ENCODE measurements at places on chromosomes 4 and X.
A peak's percentile ranks its signal among the peaks of the same experiment; 100 is the strongest.

- no peak for DNase-seq
These were observed 4.2 kb upstream of the ABCG2 start for GRCh38 chr4:88162626-88163025.

GRCh38 chr4:12221031-12221430 is 792.3 kb upstream of the HS3ST1 start:
- DNase-seq, result peak; percentile 9

DNA sequence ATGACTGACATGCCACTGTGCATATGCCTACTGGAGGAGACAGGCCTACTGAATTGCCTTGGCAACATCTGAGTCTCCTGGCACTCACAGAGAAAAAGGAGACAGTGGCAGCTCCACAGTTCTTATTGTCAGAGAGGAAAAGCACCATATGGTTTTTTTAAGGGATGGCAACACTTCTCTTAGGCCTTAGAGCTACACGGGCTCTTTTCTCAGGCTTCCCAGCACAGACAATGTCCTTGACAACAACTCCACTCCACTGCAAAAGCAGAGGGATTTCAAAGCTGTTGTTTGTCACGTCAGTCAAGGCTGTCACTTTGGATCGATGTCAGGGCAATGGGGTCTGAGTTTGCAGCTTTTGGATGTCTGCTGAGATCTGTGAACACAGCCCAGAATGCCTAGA is 4.7 kb upstream of the CLCN4 start:
- DNase-seq, result no peak

- DNase-seq, result no peak
These were observed 277.2 kb downstream of the EPHA5 start for GRCh38 chr4:65393078-65393477.

DNA sequence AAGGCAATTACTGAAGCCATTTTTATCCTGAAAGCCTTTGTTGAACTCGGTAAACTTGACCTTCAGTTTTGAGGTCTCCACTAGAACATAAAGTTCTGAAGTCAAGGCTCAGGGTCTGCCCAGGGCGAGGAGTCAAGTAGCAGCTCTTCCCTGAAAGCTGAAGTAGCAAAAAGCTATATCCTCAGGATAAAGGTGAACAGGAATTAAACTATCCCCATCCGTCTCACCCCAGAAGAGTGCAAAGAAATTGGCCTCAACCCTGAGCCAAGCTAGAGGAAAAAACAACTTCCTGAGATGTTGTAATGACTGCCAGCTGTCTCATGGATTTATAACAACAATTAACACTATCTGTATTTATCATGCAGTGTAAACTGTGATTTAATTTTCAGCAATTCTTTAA is 590.8 kb downstream of the SPRY1 start:
- no peak for DNase-seq

DNA sequence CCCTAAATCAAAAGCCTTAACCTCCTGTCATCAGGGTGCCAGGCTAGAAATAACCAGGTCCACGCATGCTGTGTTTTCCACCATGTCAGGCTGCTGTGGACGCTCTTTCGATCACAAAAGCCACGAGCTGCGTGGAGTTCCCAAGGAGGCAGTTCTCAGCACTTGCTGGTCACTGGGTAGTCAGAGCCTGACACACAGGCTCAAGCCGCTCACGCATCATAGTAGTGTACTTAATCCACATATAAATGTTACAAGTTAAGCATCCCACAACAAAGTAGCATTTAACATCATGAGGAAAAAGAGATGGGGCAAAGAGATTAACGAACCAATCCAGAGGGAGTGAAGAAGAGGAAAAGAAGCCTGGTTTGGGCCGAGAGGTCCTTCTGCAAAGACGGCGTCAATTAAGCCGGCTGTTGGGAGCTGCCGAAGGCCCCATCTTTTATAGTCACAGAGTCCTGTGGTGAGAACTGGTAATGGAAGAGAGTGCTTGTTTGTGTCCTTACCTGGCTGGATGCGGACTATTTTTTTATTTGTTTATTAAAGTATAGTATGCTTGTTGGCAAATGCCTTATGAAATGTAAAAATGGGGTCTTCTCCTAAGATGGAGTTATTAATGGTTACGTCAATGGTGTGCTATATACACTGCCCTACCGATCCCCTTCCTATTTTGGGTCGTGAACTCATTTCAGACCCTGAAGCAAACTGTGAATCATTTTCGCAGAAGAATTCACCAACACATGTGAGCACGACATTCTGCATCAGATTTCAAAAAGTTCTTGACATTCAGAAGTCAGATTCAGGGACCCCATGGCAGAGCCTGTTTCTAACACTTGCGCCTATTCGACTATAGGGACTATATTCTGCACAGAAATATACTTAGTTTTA is 675 bp downstream of the PRIMPOL start:
- peak; percentile 57 for DNase-seq

- no peak for DNase-seq
These were observed 1079.9 kb upstream of the SLIT2 start for GRCh38 chr4:19171832-19172231.

DNA sequence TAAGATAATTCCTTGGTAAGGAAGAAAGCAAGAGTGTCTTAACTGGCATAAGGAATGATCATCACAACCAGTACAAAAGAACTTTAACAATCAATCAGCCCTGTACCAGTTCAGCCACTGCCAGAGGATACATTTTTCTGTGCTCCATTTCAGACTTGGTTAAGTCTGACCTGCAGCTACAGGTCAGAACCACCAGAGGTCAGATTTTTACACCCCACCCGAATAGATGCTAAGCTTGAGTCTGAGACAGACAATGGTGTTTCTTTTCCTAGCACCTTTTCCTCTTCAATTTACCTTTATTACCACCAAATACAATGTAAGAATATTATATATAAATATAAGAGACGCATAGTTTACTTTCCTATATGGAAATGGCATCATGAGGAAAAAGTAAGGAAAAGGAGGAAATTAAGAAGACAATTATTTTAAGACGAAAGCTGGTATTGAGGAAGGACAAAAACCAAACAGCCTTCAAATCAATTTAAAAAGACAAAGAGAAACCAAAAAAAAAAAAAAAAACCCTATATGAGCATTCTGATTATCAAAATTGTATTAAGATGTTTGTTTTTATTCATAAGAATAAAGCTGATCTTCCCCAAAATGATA is 215.3 kb upstream of the TTC29 start:
- DNase-seq, result peak; percentile 44

DNA sequence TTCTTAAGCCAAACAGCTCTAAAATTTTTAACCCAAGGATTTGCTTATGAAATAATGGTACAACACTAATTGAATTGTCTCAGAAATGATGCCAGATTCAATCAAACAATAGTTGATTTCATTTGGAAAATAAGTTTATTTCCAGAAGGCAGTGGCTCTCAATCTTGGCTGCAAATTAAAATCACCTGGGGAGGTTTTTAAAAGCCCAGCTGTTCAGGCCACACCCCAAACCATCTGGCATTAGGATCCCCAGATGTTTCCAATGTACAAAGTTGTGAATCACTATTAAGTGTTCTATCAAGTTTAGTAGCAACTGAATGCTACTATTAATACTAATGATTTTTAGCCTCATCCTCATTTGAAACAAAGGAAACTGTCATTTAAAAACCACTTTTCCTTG is 22.2 kb downstream of the TMEM184C start:
- DNase-seq, result no peak

GRCh38 chrX:49101629-49101984 is 21.9 kb upstream of the WDR45 start:
- no peak for DNase-seq

DNA sequence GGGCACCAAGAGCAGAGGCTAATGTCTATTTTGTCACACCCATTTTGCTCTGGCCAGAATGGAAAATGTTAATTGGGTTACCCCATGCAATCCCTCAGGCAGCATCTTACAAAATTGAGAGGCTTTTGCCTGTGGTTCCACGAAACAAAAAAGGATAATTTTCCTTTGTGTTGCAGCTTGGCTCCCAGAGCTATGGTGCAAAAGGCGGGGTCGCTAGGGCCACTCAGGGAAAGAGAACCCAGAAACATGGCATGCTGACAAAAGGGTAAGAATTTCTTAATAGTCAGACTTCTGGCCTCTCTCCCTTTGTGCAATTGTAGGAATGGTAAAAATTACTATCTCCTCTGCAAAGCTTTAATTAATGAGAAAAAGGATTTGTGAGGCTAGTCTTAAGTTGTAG is 119.6 kb upstream of the BANK1 start:
- DNase-seq, result no peak

- DNase-seq, result no peak
These were observed 297.3 kb downstream of the GUCY2F start for GRCh38 chrX:109184506-109185139.

DNA sequence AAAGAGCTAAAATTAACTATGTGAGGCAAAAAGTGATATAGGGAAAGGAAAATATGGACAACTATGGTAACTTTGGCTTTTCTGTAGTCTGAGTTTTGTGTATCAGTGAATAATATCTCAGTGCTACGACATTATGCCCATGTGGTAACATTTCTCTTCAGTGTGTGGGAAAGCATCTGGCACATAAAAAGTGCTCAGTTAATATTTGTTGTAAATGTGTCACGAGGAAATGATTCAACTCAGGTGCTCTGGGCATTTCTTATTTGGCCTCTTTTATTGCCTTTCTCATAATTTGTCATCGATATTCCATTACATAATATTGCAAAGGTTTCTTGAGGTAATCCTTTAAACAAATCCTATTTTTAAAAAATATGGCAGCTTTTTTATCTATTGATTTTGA is 17.6 kb downstream of the OFD1 start:
- no peak for DNase-seq

DNA sequence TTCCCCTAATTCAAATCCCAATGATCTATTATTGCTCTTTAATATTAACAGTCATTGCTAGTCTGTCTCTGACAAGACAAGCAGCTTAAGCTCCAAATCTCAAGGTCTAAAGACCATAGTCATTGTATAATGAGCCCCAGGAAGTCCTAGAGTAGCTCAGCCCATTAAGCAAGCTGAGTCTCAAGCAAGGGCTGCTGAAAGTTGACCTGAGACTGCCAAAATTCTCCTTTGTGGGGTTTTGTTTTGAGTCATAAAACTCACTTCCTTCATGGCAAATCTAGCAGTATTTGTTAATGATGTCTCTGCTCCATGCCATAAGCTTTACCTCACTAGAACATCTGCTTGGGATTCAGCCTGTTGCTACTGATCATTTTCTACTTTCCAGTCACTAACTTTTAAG is 313.2 kb downstream of the ANTXR2 start:
- no peak for DNase-seq

DNA sequence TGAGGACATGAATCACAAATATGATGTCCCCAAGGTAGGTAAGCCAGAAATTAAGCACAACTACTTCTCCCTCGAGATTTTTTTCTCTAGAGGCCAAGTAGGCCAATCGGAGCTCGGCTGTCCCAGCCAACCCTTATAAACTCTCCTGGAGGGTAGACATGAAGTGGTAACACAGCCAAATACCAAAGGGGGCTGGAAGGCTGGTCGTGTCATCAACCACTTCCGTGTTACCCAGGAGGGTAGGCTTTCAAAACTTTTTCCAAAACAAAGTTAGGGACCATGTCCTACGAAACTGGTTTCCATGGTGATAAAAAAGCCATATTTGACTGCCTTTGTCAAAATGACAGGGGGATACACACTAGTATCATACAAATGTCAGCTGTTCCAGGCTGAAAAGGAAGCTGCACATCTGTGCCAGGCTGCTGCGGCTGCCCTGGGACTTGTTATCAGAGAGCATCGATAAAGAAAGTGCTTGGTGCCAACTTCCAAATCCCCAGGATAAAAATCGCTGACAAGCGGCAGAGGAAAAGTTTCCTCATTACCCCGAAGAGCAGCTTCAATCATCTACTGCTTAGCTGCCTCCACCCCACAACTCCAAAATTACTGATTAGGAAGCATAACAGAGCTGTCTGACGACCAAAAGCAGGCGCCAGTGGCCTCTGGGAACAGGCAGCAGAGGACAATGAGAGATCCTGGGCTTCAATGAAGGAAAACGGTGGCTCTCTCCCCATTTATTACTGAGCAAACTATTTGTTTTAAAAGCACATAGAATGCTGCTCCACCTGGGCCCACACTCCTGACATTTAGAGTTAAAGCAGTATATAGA is 20.8 kb downstream of the BCOR start:
- no peak for DNase-seq

GRCh38 chr4:143186649-143187048 is 1.9 kb downstream of the USP38 start:
- DNase-seq, result peak; percentile 12

DNA sequence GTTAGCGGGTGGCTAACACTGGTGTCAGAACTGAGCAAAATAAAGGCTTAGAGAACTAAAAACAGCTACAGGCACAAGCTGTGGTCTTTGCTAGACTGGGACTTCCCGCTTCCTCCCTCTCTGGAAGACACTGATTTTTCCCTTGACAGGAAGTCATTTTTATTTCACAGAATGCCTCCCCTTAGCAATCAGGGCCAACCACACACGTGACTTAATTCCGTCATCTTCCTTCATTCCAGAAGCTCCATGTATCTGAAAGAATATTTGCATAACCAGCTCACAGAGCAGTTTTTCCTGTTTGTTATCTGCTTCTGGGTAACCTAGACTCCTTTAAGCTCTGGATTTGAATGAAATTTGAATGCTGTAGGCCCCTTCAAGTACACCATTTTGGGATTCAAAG is 327.5 kb upstream of the FRG1 start:
- no peak for DNase-seq

DNA sequence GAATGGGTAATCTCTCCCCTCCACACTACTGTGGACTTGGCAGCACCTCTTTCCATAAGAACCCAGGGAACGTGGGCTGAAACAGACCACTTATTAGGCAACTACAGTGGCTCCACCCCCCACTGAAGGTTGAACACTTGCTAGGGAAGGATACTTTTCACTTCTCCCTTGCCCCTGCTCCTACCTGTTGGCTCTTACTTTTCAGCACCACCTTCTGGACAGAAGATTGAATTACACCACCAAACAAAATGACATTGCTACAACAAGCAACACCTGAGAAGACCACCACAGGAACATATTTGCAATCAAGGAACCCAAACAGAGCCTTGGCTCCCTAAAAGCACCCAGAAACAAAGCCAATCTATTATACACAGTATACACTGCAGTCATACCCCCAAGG is 132.1 kb upstream of the CXCL13 start:
- peak; percentile 28 for DNase-seq

GRCh38 chr4:125591290-125591689 is 276.5 kb downstream of the FAT4 start:
- no peak for DNase-seq

GRCh38 chr4:26583538-26583864 is 383 bp upstream of the TBC1D19 start:
- DNase-seq, result no peak

- no peak for DNase-seq
These were observed 110.0 kb upstream of the PPARGC1A start for GRCh38 chr4:23999714-24000469.

DNA sequence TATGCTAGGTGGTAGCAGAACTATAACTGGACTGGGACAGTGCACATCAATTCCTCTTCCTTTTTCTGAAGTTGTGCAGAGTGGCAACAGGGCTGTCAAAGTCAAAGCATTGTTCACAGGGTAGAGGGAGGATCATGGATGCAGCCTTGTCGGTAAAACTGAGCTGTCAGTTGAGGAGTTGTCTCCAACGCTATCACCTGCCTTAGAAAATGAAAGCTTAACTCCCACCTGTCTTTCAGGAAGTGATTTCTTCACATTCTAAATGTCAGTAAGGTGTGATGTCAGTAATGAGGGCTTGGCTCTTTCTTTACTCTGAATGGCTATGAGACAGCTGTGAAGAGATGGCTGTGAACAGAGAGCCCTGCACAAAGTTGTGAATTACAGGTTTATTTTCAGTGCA is 66.4 kb upstream of the BANK1 start:
- DNase-seq, result no peak

Measured in NB4 (cell line).